ENCODE measurements at places on chromosomes 5 and 9. TPM values are rescaled to one million over a fixed set of nuclear protein-coding genes. Genes with fewer than 3 reads are reported as not detected.

The BARHL1 gene
- not detected for total RNA-seq

The ADAMTS12 gene
- total RNA-seq, result 54.8 TPM

GRCh38 chr9:83034587-83034986 is 28.4 kb downstream of the RASEF start:
- DNase-seq, result peak; percentile 56

DNA sequence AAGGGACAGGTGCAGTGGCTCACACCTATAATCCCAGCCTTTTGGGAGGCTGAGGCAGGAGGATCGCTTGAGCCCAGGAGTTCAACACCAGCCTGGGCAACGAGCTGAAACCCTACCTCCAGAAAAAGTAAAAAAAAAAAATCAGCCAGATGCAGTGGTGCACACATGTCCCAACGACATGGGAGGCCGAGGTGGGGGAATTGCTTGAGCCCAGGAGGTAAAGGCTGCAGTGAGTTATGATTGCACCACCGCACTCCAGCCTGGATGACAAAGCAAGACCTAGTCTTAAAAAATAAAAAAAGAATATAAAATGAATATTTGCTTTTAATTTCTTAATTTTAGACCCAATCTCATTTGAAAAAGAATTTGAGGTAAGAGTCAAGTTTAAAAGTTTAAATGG is 143.5 kb downstream of the LPAR1 start:
- DNase-seq, result no peak

DNA sequence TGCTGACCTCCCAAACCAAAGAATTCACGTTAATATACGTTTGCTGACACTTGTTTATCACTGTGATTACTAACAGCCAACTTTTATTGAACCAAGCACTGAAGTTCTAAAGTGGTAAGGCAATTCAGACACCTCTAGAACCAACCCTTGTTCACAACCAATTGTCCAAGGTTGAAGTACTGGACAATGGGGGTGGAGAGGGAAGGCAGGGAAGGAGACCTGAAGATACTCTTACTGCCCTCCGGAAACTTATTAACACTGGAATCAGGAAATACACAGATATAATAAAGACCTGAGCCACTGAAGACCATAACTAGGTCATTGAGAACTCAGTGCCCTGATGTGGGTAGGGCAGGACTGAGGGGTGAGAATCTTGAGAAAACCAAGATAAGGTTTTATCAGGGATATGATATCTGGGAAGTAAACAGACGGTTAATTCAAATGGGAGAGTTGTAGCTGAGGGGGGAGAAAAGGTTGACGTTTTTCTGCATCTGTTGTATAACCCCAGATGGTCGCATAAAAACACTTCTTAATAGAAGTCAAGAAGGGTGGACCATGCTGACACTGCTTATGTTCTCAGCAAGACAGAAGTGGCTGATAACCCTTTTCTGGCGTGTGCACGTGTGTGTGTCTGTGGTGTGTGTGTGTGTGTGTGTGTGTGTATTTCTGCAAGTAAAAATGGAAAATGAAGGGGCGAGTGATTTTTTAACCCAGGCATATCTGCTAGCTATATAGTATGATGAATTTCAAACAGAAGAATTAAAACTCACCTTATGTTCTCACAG is 125.9 kb downstream of the LHFPL2 start:
- DNase-seq, result peak; percentile 64

DNA sequence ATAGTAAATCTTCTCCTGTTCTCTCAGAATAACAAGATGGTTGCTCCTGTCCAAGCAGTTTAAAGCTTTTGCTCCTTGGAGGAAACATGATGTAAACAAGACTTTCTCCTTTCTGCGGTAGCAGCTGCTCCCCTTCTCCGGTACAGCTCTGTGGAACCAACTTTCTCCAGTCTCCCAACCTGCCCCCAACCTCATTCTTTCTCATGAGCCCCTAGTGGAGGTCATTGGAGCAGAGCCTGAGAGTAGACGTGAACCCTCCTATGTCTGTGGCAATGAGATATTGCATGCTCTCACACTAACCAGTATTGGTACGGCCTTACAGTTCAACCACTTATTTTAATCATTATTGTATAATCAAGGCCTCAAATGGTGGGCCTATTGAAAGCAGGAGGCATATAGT is 483.8 kb upstream of the CDH10 start:
- DNase-seq, result no peak

DNA sequence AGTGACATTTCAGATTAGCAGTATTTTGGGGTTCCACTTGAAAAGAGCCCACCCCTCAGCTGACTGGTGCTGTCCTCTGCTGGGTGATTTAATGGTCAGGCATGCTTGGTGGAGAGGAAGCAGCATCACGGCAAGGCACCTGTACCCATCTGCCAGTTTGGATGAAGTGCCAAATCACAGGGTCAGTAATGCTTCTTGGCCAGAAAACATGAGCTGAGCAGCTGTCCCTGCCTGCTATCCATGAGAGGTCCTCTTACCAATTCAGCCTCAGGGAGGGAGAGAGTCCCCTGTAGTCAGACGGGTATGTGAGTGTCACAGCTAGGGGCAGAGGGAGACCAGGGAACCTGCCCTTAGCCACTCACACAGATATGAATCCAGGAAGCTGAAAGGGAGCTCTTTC is 137.9 kb downstream of the SEC61B start:
- no peak for DNase-seq

All from fibroblast of villous mesenchyme (primary cell).